ENCODE measurements at places on chromosomes 11 and 22.

DNA sequence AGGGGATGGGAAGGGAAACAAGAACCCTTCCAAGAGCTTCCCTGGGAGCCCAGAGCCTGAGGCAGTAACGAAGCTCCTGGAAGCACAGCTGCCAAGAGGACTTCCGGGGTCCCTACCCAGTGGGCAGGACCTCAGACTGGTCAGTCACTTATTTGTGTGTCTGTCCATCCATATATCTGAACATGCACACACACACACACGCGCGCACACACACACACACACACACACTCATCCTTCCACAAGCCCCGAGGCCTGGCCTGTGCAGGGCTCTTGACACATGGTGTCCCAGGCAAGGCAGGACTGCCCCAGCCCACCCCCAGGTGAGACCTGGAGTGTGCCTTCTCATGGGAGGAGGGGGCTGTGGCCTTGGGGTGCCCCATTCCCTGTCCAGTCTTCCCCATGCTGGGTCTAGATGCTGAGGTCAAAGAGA lies 44.9 kb downstream of the IGLL5 start:
- DNase-seq, result no peak

DNA sequence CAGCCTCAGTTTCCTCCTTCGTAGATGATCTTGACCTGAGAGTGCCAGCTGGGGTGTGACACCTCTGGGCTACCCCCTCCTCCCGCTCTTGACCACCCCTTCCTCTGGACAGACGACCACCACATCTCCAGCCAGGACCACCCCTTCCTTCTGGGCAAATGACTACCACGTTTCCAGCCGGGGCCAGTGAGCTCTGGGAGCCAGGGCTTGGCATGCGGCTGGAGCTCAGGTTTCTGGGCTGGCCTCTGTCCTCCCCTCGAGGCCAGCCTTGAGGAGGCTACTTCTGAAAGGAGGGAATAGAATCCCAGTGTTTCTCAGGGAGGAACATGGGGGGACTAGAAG lies 120.9 kb downstream of the KCNQ1OT1 start:
- no peak for DNase-seq

- peak; percentile 70 for DNase-seq
Measured at GRCh38 chr22:40401532-40401931, 31.1 kb downstream of the SGSM3 start.

DNA sequence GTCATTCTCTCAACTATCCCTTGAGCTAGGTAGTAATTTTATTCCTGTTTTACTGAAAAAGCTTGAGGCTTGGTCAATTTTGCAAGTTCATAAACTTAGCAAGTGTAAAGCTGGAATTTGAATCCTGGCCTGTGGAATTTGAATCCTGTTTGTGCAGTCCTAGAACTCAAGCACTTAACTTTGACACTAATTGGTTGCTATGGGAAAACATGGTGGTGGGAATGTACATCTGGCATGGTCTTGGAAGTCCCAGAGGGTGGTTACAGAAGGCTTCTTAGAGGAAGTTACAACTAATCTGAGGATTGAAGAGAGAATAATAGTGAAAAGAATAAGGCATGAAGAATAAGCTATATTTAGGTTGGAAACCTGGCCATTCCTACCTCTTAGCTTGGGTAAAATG lies 66.5 kb upstream of the LIN7C start:
- no peak for DNase-seq

- no peak for DNase-seq
Measured at GRCh38 chr11:83895516-83895915, 609.3 kb upstream of the CCDC90B start.

- DNase-seq, result no peak
Measured at GRCh38 chr11:38818720-38819119, 2220.7 kb upstream of the RAG2 start.

- DNase-seq, result no peak
Measured at GRCh38 chr11:22584976-22585375, 40.6 kb downstream of the FANCF start.

GRCh38 chr22:32627091-32627490 lies 152.5 kb downstream of the FBXO7 start:
- DNase-seq, result no peak

- peak; percentile 81 for DNase-seq
Measured at GRCh38 chr22:43151251-43152002, at the start of gene TSPO. Gene TSPO, plus strand, starts transcription at chr22:43151559. Its CDS starts 7,680 bp downstream, at chr22:43159239.

DNA sequence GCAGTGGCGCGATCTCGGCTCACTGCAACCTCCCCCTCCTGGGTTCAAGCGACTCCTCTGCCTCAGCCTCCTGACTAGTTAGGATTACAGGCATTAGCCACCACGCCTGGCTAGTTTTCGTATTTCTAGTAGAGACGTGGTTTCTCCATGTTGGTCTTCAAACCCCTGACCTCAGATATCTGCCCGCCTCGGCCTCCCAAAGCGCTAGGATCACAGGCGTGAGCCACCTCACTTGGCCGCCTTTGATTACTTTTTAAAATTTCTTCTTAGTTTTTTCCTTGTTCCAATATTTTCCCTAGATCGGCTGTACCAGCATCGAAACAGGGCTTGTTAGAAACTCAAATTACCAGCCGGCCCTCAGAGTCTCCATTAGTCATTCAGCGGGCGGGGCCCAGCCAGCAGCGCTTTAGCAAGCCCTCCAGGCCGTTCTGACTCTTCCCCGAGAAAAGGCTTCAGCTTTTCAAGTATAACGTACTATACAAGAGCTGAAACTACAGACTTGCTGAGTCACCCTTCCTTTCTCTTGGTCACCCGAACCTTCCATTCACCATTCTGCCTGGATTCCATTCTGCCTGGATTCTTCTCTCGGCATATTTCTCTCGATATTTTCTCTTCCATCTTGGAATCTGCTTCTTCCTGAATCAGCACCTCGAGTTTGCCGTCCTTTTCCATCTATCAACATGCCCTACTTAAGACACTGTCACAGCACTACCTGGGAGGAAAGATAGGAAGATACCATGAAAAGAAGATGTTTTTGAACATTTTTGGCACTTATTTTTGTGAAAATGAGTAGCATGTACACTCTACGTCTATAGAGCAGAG lies 6.7 kb upstream of the CAPRIN1 start:
- DNase-seq, result peak; percentile 39

DNA sequence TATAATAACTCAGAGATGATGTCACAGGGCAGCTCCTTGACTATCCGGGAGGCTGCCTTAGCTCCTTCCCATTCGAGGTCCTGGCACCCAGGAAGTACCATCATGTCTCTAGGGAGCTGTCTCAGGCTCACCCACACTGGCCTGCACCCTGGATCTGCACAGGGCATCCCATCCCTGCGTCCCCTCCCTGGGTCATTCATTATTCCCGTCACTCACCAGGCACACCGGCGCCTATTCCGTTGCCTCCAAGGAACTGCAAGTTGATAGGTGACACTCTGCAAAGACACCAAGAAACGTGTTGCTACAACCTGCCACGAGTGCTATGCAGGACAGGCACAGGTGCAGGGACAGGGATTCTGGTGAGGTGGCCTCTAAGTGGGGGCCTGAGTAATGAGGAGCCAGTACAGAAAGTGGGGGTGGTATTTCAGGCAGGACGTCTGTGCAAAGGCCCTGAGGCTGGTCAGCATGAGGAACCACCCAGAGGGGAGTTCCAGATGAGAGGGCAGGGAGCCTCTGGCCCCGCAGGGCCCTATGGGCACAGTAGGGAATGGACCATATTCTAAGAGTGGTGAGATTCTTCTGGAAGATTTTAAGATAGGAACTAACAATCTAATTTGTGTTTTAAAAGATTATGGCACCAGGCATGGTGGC lies 71.6 kb upstream of the SHANK2 start:
- no peak for DNase-seq

DNA sequence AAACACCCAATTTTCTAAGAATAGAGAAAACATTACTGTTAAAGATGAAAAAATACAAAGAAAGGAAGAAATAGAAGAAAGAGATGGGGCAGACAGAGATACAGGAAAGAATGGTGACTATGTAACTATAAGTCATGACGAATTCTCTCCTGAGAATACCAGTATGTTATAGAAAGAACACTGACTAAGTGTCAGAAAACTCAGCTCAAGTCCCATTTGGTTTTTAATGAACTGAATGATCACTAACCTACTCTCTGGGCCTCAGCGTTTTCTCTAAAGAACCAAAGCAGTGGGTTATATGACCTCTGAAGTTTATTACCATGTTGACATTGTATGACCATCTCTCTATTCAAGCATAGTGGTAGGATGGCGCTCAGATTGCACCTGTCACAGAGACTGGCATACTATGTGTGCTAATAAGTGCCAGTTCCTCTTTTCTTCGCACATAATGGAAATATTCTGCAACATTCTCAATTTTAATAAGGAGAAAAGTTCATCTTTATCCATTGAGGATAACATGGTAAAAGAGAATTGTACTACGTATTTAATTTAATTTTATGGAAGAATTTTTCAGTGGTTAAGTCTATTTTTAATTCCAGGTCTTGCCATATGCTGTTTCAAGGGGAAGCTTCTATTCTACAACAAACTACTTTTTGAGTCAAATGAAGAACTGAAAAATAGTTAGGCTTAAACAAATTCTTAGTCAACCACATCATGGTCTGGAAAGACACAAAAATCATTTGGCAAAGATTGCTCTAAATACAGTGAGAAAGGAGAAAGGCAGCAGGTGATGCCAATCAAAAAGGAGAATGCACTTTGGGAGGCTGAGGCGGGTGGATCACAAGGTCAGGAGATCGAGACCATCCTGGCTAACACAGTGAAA lies 25.0 kb upstream of the EED start:
- DNase-seq, result no peak

DNA sequence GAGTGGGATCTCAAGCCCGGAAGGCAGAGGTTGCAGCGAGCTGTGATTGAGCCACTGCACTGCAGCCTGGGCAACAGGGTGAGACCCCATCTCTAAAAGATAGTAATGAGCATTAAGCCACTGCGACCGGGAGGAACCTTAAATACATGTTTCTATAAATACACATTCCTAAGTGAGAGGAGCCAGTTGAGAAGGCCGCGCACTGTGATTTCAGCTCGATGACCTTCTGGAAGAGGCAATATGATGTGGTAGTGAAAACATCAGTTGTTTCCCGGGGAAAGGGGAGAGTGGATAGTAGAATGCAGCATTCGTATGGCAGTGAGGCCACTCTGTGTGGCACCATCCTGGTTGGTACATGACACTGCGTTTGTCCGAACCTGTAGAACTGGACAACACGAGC lies 18.0 kb downstream of the PTDSS2 start:
- no peak for DNase-seq

- DNase-seq, result no peak
Measured at GRCh38 chr11:59787816-59788215, 22.8 kb downstream of the MRPL16 start.

- no peak for DNase-seq
Measured at GRCh38 chr11:103465555-103466140, 356.4 kb downstream of the DYNC2H1 start.

GRCh38 chr11:111996129-111996528 lies 29.1 kb upstream of the DLAT start:
- DNase-seq, result no peak

GRCh38 chr22:36773935-36774334 lies 2.0 kb downstream of the IFT27 start:
- no peak for DNase-seq

- peak; percentile 46 for DNase-seq
Measured at GRCh38 chr11:65613091-65613928, 711 bp downstream of the MAP3K11 start.

DNA sequence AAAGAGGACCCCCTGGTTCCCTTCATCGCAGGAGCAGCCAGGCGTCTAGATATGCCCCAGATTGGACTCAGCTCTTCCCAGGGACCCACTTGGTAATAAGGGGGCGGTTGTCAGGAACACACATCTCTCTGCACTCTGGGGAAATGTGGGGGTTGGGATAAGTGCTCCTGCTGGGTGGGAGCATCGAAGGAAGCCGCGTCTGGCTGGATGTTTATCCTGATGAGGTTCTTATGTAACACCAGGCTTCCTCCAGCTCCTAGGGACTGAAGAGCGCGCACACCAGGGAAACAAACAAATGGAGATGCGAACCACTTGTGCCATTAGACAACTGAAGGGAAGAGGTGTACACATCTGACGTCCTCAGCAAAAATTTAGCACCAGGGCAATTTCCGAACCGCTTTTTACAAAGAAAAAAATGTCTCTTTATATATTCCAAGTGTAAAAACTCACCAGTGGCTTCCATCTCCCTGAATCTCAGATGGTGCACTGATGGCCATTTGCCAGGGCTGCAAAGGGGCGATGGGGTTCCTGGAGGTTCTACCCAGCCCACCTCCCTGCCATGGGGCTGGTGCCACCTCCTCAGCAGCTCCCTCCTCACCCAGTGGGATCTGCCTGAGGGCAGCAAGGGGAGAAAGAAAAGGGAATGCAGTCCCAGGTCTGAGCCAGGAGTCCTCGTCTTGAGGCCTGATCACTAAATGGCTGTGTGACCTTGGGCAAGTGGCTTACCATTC lies 89.4 kb downstream of the PKNOX2 start:
- no peak for DNase-seq

DNA sequence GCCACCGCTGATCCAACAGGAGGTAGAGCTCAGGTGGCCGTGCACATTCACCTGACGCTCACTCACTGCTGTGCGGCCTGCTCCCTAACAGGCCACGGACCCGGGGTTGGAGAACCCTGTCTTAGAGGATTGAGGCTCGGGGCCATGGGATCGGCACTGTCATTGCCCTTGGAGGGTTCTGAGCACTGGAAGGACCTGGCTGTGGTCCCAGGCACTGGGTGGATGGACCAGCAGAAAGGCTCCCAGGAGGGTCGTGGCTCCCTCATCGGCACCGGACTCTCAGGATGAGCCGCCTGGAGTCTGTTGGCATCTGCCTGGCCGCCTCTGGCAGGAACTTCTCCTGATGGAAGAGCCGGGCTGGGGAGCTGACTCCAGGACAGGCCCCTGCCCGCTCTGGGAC lies 6.5 kb downstream of the KCNQ1 start:
- no peak for DNase-seq

DNA sequence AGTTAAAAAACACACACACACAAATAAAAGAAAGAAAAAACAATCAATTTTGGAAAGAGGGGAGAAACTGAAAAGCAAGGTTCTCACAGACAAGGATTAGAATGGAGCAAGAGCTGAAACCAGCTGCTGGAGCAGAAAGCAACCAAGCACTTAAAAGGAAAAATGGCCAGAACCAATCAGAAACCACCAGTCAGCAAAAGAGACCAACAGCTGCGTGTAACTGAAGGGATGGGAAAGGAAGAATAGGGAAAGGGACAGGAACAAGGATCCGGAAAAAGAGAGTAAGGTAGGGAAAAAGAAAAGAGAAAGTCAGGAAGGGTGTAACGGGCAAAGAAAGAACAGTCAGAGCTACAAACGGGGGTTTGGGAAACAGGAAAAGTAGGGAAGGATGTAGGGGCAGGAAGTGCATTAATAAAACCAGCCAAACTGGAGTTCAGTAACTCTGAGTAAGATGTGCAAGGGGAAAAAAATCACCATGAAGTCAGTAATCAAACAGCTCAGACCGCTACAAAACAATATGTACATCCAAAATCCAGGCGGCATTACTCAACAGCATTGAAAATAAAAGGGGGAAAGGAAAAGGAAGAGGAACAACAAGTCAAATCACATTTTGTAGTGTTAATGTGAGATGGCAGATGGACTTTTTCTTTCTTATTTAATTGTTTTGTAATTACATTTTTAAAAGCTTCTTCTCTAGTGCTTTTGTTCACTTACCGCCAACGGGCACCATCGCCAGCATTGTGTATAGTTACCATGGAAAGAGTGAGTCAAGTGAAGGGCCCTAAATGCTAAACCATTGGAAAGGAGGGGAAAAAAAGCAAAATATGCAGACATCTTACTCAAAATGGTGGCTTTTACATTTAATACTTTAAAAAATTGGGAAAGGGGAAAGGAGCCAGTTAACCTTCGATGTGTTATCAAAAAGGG lies 49.2 kb downstream of the APOL5 start:
- DNase-seq, result no peak

- no peak for DNase-seq
Measured at GRCh38 chr11:63511048-63511748, 5.3 kb downstream of the LGALS12 start.

GRCh38 chr11:34976496-34977088 lies 60.2 kb downstream of the PDHX start:
- no peak for DNase-seq

All from activated CD4-positive, alpha-beta T cell treated with anti-CD3 and anti-CD28 coated beads for 36 hours (primary cell).